ENCODE measurements at places on chromosomes 5 and 9.
A peak's percentile ranks its signal among the peaks of the same experiment; 100 is the strongest.

GRCh38 chr9:128550770-128551656 is 1.4 kb upstream of the SPTAN1 start:
- peak; percentile 40 for DNase-seq

GRCh38 chr5:9479990-9480389 is 65.9 kb downstream of the SEMA5A start:
- DNase-seq: no peak

DNA sequence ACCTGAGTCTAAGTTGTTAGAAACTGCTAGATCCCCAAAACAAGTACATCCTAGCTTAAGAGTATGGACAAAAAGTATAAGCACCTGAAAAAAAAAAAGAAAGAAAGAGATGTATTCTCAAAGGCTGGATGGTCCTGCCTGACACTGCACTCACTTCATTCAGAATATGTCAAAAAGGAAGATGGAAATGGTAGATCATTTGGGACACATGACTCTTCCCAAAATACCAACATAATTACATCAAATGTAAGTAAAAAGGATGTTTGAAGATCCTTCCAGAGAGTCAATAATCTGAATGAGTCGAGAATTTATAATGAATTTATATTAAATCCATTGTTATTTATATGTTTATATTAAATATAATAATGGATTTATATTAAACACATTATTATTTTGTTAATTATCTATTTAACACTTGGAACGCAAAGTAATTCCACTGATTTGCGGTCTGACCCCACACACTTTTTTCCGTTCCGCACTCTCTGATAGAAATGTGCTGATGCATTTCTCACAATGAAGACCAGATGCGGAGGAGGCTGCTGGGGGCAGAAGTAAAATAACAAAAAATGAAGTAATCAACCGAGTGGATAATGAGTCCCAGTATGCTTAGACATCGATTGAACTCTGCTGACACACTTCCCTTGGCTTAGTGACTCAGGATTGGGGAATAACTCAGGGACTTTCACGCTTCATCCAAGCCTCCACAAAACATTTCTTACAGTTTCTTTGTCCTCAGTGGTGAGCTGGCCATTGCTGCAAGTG is 201.2 kb downstream of the ADAMTS12 start:
- DNase-seq: peak; percentile 84

- DNase-seq: no peak
Observed at GRCh38 chr9:121269642-121270254, 1.8 kb downstream of the GSN start.

DNA sequence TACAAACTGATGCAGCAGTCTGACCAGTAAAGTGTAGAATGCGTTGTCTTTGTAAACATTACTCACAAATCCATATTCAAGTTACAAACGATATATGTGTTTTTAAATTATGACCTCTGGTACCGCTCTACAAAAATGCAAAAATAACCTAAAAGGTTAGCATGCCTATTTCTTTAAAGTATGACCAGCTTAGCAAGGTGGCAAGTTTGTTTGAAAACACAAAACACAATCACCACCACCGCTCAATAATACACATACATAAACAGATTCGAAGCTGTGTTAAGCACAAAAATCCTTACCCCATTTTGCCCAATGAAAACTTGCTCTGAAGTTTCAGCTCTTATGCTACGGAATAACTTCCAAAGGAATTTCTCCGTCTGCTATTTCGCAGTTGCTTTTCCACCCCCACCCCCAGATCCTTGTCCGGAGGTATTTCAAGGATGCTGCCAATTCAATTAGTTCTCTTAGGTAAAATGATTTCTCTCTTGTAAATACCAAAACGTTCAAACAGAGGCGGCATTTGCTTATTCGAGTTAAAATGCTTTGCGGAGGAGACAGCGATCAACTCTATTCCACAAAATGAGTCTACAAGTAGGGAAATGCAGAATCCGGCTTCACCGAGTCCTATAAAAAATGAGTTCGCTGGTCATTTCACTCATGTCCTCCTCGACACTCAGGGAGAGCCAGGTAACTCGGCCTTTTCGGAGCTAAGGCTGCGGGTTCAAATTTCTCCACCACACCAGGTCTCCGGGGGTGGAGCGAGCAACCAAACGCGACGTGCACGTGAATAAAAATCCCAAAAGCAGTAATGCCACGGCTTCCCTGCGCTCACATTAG is 1.2 kb downstream of the HOMER1 start:
- no peak for DNase-seq

DNA sequence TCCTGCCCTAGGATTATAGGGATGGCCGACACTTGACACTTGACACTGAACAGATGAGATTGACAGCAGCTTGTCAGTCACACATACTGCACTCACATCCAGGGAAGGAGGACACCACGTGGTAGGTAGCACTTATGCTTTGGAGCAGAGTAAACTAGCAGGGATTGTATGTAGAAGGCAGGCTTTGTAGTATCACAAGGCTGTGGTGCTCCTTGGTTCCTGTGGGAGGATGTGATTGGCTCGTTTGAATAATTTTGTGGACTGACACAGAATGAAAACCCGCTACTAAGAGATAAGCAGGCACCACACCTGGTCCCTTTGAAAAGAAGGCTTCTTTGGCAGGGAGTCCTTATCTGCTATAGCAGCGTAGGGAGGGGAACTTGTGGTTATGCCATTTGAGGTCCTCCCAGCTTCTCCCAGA is 63.6 kb upstream of the IL12B start:
- no peak for DNase-seq

- no peak for DNase-seq
Observed at GRCh38 chr5:87899208-87899661, 369.4 kb downstream of the TMEM161B start.

DNA sequence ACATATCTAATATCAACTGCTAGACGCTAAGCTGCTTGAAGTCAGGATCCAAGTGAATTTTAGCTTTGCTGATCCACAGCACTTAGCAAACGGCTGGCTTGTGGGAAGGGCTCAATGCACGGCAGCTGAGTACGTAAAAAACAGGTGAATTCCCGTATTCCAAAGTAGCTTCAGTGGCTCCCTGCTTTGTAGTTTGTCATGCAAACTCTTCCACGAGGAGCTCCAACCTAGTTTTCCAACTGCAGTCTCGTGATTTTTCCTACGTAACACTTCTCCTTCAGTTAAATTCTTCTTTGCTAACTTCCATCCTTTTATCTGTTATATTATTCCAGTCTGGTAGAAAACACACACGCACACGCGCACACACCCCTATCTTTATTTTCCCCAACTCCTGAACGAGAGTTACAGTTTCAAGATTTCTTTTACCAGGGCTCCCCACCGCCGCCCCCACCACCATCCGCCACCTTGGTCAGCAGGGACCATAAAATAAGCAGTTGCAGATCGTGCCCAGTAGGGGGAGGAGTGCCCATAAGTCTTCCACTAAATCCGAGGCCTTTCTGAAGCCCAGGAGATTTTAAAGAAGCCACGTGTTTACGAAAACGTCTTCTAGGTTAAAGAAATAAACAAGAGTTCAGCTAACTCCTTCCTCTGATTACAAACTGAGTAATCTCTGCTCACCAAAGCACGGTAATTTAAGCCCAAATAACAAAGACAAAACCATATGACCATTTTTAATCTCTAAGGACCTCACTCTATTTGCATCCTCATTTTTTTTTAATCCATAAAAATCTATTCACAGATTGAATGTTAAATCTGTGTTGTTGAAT is 34.8 kb upstream of the TRIO start:
- peak; percentile 71 for DNase-seq

DNA sequence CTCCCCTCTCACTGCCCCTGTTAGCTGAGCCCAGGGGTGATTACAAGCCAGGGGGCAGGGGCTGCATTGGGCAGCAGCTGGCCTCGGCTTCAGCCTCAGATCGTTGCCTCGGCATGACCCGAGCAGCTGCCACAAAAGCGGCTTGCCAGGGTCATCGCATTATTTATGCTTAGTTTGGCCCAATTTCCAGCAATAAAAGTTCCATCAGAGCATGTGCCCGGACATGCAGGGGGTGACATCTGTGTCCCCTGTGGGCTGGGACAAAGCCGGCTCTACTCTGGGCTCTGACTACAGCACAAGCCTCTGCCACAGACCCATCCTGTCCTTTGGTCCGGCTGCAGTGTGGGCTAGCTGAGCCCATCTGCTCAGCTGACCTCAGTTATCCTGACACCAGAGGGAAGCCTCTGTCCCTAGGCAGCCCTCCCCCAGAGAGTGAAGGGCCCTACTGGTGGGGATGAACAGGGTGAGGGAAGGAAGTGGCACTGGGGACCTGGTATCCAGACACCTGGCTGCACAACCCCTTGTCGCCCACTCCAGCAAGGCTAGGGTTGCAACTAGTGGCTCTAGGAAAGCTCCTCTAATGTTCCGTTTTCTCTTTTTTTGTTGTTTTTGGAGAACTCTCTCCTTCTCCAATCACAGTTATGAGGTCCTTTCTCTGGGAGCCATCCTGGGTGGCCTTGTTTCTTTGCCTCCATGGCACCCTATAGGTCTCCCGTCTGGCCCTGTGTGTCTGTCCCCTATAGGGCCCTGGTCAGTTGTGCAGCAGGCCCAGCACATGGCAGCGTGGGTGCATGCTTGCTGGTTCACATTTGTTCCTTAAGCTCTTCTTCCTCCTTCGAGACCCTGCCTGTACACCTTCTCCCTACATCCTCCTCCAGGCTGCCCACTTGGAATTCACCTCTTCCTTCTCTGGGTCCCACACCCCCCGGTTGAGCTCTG is 13.3 kb upstream of the GADD45G start:
- DNase-seq: no peak
